ENCODE measurements at places on chromosomes 6 and 20.

GRCh38 chr6:22149501-22150367 lies 147.1 kb downstream of the PRL start:
- peak; percentile 49 for DNase-seq

DNA sequence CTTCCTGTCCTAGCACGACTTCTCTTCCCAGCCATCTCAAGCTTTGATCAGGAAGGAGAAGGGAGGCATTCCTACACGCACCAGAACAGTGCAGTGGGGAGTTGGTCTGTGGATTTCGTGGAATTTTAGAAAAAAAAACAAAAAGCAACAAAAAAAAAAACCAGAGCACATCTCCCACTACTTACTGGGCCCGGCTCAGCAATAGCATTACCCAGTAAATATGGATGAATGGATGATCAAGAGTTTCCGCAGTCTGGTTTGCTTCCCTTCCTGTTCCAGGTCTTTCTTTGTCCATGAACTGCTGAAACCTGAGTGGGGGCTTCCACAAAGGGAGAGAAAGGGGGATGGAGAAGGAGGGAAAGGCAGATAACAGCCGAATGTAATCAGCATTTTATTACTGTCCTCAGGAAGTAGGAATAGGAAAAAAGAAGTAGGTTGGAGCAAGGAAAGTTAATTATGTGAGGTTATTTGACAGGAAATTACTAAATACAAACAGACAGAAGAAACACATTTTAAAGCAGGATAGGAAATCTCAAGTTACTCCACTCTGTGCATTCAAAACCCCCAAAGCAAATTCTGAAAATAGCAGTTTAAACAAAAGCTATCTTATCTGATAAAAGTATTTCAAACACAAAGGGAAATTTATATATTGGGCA lies 349.0 kb downstream of the PRL start:
- DNase-seq: no peak

GRCh38 chr6:170253910-170254269 lies 37.0 kb downstream of the DLL1 start:
- DNase-seq: no peak

GRCh38 chr6:156781861-156782631 lies 4.9 kb downstream of the ARID1B start:
- no peak for DNase-seq

DNA sequence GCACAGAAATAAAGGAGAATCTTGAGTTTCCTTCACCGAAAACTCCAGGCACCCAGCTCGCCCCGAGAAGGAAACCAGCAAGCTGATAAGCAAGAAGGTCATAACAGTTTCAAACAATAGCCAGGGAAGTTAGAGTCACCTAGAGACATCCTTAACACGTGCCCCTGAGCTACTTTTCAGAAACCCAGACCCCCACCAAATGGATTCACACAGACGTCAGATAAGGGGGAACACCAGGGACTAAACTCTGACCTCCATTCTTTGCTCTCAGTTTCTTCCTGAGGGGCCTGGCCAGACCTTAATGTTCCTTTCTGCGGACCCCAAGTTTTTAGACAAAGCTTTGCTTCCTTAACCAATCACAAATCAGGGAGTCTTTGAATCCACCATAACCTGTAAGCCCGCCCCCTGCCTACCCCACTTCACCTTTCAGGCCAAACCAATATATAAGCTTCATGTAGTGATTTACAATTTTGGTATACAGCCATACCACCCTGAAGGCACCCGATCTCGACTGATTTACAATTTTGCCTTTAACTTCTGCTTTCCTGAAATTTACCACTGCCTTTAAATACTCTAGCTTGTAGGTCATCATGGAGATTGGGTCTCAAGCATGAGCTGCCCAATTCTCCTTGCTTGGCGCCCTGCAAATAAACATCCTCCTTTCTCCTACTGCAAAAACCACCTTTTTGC lies 11.7 kb downstream of the SOD2 start:
- no peak for DNase-seq

- DNase-seq: no peak
Measured at GRCh38 chr6:29530671-29531310, 28.7 kb downstream of the UBD start.

DNA sequence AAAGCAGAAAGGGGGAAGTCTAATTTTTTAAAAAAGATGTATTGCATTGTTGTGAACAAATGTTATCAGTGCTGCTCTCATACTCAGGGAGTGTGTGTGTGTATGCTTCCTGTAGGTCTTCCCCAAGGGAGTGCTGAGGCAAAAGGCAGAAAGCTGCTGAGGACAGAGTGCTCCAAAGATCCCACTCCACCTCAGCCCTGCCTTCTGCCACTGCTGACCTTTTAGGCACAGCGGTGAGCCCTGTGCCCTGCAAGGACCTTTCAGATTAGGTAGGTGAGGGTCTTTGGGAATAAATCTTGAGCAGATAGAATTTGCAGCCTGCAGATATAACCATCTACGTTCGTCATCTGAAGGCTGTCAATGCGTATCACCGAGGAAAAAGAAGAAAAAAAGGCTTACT lies 756.4 kb upstream of the MMS22L start:
- DNase-seq: peak; percentile 4

DNA sequence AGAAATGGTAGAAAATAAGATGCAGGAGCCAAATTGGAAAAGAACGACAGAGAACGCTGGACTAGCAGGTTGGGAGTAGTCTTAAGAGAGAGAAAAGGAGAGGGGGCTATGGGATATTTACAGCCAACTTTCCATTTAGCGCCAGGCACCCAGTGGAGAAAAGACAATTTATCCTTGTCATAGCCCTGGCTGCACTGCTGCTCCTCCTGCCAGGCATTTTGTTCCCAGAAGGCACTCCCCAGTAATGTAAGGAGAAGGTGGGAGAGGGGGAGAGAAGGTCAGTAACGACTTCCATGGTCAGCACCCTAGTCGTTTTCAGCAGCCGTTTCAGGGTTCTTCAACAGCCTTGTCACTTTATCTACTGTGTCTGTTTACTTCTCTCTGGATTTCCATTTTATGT lies 159.0 kb downstream of the TRMT11 start:
- DNase-seq: no peak

DNA sequence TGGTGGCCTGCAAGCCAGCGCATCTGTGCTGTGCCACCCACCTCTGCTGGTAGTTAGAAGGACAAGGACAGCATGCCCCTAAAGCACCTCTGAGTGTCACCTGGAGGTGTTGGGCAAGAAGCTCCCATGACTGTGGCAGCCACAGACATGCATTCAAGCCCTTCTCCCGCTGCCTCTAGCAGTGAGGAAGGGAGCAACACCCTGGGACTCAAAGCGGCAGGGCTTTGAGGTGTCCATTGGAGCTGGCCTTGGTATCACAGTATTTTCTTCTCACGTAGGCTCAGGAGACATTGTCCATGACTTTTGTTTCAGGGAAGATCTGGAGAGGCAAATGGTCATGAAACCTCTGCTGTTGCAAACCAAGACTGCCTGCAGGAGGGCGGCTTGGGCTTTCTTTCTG lies 140.8 kb upstream of the RIN2 start:
- DNase-seq: no peak

DNA sequence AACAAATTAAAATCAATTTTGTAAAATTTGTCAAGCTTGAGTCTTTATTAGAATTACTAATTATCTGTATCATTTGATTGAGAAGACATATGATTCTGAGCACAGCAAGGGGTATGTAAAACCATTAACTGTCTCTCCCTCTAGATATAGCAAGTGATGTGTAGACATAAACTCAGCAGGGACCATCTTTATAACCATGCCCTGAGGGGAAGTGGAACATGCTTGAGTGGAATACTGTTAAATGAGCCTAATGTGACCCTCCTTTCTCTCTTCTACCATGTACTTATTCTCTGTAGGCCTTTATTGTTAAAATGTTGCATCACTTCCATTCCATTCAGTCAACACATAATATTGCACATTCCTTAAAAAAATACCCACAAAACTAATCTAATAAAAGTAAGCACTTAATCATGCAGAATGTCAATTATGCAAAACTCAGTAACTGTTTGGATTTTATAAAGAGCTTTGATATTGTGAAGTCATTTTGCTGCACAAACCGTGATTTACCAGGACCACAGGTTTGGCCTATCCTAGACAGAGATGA lies 896.6 kb upstream of the MANEA start:
- no peak for DNase-seq

DNA sequence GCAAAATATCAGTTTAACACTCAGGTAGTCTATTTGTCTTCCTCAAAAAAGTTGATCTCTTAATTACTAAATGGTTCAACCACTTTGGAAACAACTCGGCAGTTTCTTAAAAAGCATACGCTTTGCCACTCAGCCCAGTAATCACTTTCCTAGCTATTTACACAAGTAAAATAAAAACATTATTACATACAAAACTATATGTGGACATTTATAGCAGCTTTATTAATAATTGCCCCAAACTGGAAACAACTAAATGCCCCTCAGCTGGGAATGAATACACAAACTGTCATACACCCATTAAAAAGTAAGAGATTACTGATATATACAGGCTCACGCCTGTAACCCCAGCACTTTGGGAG lies 7.4 kb downstream of the EEF1A1 start:
- no peak for DNase-seq

GRCh38 chr20:35871259-35871771 lies 83.0 kb downstream of the SCAND1 start:
- DNase-seq: no peak

DNA sequence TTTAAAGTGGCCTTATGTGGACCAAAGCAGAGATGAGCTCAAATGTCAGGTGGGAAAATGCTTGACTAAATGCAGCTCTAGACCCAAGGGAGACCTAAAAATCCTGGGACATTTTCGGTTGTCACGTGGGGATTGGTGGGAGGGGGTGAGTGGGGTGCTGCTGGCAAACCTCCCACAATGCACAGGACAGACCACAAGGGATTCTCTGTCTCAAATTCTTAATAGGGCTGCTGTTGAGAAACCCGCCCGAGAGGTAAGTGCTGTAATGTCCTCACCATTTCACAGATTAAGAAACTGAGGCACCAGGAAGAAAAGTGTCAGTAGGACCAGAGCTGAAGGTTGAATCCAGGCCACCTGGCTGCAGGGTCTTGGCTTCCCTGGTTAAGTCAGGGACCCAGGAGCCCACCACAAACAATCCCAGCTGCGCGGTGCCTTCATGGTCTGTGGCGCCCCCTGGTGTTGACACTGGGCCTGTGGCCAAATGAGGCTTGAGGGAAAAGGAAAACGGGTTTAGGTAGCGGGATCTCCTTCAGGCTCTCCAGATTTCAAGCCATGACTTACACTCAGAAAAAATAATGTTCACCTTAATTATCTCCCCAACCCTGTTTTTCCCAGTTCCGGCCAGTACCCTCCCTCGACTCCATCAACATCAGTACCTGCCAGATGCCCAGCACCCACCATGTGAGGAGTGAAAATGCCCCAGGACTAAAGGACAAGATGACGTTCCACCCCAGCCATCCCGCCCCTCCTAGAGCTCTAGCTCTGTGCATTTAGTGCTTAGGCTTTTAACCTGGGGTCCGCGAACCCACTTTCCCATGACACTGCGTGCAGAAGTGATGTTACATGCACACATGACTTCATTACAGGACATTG lies 7.2 kb downstream of the HLA-G start:
- peak; percentile 50 for DNase-seq

- DNase-seq: no peak
Measured at GRCh38 chr6:26362093-26362835, 2.7 kb upstream of the BTN3A2 start.

DNA sequence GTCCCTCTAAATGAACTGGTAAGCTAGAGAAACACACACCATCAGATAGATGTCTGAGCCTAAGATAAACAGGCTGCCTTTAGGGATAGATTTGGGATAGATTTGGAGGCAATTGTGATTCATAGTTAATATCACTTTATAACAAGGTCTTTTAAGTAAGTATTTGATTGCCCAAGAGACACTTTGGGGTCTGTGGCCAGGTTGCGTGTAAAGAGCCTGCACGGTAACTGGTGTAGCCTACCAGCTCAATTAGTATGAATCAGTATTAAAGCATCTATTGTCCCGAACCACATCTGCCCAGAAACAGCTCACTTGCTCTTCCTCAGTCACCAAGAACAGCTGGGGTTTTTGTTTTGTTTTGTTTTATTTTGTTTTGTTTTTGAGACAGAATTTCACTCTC lies 193.3 kb downstream of the SASH1 start:
- DNase-seq: no peak

DNA sequence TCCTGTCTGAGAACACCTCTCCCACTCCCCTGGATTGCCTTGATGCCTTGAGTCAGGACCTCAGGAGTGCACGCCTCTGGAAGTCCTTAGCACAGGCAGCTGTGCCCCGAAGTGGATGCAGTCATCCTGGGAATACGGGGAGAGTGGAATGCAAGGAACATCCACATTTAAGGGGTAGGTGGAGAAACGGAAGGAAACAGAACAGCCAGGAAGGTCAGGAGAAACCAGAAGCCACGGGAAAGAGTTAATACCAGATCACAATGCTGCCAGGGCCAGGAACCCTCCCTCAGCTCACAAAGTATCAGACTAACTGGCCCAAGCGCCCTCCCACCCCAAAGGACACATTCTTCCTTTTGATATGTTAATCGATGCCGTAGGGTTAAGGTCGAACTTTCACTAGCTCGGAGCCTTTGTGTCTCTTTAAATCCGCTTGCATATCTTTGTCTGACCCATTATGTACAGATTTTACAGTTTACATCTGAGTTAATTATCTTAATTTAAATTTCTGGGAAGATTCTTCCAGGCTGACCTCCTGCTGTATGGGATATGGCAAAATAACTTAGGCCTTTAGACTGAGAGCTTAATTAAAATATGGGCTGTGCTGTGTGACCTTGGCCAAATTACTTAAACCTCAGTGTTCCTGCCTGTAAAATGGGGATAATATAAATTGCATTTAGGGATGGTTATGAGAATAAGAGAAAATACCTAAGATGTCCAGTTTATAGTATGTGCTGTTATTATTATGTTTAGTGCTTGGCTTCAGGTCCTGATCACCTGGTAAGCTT lies 24.0 kb upstream of the CCND3 start:
- DNase-seq: peak; percentile 79

DNA sequence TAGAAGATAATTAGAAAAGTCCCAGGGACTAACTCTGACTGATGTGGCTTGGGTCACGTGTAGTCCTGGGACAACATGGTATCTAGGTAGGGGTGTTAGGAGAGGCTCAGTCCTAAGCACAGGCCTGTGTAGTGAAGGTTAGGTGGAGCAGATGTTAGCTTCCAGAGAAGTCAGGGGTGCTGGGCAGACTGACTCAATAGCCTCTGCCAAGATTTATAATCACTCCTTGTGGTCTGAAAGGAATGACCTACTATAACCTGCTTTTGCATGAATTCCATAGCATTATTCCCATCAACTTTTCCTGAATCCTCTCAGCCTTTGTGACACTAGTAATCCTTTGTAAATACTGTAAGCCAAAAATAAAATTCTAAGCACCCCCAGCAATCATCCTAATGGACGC lies 10.2 kb upstream of the PEX7 start:
- DNase-seq: no peak

DNA sequence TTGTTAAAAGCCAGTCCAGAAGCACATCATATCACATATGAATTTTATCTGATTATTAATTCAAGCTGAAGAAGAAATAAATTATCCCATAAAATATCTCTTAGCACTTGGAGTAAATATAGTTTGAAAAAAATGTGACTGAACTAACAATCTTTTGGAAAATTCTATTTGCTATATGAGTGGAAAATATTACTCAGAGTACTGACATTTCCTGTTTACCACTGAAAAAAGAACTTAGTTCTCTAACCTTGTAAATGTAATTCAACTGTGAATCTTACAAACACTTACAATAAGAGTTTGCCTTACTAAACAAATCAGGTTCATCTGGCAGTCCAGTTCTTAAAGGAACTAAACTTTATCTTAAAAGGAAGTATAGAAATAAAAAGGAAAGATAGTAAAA lies 44.2 kb downstream of the MOXD1 start:
- no peak for DNase-seq

GRCh38 chr6:38867726-38868125 lies 152.6 kb downstream of the DNAH8 start:
- no peak for DNase-seq
